NCI-H2029 (cell line): ENCODE measurements at places on chromosomes 12 and 14.

DNA sequence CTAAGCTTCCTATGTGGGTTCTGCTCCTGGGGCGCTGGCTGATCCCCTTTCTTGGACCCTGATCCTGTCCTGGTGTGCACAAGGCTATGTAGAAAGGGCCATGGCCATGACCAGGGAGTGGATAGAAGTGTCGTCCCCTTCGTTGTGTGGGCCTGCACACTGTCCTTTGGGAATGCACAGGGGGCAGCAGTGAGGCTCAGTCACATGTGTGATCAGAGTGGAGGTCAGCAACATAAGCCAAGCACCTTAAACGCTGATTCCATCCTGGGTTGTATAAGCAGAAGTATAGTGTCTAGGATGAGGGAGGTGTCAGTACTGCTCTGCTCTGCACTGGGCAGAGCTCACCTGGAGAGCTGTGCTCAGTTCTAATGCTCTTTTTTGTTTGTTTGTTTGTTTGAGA is 48.4 kb downstream of the ESRRB start:
- no peak for DNase-seq

- DNase-seq: no peak
Observed at GRCh38 chr14:82094829-82095345, 561.2 kb upstream of the SEL1L start.

- no peak for DNase-seq
Observed at GRCh38 chr12:131057722-131058515, 104.2 kb downstream of the ADGRD1 start.

GRCh38 chr12:92085736-92086040 is 60.0 kb downstream of the BTG1 start:
- no peak for DNase-seq

DNA sequence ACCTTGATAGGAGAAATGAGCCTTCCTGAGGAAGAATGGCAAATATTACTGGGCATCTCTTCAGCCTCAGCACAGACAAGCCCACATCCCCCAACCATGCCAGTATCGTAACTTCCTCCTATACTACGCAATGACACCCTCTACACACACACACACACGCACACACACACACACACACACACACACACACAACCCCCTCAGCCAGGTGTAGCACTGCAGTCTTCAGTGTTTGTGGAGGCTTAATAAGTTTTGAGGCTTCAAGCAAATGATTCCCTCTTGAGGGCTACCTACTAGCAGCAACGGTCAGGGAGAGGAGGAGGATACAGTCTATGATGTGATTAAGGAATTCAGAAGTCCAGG is 1.6 kb downstream of the DGKA start:
- DNase-seq: no peak

DNA sequence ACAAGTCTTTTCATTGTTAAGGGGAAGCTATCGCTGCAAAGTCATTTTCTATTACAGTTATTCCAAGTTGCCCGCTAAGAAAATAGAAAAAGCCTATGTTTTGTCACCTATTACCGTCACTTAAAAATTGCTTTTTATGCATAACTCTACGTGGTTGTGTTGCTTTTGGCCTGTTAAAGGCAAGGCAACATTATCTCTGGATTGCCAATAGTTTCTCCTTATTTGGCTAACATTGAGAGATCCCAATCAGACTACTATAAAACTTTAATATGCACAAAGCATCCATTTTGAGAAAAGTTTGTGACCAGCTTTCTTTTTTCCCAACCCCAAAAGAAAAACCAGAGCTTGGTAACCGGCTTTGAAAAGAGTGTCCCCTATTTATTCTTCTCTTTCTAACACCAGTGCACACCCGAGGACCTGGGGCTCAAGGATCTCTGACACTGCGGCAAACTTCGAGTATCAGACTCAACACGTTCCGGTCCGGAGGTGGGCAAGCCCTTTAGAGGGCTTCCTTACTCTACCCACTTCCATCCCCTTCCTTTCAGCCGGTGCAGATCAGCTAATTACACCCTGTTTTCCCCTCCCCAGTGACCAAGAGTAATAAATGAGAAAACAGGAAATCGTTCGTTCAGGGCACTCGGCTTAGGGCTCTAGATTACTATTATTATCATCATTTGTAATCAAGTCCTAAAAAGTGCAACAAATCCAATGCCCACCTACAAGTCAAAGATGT is 1.2 kb downstream of the PPP1R12A start:
- peak; percentile 10 for DNase-seq

DNA sequence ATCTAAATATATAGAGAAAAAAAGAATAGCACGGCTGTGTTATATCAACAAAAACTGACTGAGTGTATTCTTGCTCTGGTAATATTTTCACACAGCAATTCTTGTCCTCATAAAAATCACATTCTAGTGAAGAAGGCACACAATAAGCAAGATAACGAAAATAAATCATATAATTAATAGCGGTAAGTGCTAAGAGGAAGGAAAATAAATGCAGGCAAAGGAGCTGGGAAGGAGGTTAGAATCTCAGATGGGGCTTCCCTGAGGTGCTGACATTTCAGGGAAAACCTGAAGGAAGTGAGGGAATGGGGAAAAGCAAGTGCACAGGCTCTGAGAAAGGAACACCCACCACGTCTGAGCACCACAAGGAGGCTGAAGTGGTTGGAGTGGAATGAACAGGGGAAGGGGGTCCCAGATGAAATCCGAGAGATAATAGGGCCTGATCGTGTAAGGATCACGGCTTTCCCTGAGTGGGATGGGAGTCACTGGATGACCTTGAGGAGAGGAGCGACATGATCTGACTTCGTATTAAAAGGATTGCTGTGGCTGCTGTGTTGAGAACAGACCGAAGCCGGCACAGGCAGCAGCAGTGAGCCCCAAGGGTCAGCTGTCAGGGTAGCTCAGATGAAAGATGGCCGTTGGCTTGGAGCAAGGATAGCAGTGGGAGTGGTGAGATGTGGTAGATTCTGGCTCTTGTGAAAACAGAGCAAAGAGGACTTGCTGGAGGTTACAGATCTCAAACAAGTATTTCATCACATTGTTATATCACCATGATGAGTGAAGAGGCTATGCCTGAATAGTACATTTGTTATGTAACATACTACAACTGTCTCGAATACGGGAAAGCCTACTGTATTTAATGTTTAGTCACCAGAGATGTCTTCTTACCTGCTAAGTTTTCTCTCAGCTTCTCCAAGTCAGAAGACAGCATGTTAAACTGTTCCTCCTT is 67.1 kb upstream of the VPS33A start:
- no peak for DNase-seq

GRCh38 chr12:47417955-47418354 is 287.9 kb downstream of the RPAP3 start:
- DNase-seq: no peak

DNA sequence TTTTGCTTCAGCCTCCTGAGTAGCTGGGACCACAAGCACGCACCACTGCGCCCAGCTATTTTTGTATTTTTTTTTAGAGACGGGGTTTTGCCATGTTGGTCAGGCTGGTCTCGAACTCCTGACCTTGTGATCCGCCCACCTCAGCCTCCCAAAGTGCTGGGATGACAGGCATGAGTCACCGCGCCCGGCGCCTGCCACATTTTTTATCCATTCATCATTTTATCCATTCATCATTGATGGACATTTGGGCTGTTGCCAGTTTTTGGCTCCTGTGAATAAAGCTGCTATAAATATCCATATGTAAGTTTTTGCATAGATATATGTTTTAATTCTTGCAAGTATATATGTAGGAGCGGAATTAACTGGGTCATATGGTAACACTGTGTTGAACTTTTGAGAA is 79.5 kb downstream of the DAAM1 start:
- DNase-seq: no peak

DNA sequence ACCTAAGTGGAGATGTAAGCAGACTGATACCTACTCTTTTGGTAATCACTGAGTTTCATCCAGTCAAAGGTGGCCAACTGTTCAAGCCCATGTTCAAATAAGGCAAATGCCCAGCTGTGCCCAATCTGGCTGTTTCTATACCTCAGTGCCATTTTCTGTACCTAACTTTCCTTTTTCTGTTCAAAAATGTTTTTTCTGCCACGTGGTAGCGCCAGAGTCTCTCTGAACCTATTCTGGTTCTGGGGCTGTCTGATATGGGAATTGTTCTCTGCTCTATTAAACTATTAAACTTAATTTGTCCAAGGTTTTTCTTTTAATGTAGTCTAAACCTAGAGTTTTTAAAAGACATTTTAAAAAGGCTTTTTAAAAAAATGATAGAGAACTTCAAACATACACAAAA is 391.2 kb downstream of the NOVA1 start:
- DNase-seq: no peak

DNA sequence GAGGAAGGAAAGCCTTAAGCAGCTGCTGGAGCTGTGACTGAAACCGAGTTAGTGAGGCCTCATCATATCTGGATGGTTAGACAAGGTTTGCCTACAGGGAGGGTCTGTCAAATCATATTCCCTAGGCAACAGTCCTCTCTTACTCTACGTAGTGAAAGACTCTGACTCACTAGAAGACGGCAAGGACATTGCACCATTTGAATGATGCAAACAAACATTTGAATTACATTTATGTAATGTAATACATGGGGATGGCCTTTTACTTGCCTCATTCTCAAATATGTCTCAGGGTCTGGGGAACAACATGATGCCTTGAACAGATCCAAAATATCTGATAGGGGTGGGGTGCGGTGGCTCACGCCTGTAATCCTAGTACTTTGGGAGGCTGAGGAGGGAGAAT is 29.8 kb upstream of the STRAP start:
- no peak for DNase-seq

- no peak for DNase-seq
Observed at GRCh38 chr14:92969430-92969829, 46.5 kb downstream of the CHGA start.

DNA sequence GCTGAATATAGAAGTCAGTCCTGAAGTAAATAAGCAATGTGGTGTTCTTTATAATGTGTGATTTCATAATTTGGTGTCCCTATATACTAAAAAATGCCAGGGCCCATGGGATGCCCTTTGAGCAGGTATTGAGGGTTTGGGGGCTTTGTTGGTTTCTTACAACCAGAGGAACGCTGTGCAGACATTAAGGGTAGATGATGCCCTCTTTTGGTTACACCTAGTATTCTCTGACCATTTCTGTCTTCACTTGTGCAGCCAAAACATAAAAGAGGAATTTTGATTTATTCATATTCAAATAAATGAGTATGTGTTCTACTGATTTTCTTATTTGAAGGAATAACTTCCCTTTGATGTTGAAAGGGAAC is 3.0 kb downstream of the LGR5 start:
- no peak for DNase-seq

DNA sequence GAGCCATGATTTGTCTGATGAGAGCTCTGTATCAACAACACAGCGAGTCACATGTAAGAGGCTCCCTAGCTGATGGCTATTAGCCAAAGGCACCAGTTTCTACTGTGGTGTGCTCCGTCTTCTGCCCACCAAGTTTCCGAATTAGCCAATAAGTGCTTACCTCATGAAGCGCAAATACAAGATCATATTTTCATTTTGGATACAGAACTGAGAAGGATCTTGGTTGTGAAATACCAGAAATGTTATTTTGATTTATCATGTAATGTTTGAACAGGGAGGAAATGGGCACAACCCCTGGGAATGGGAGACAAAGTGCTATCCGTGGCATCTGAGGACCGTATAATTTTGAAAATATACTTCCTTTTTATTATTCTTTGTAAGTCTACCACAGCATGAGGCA is 234.3 kb downstream of the DACT1 start:
- DNase-seq: no peak

DNA sequence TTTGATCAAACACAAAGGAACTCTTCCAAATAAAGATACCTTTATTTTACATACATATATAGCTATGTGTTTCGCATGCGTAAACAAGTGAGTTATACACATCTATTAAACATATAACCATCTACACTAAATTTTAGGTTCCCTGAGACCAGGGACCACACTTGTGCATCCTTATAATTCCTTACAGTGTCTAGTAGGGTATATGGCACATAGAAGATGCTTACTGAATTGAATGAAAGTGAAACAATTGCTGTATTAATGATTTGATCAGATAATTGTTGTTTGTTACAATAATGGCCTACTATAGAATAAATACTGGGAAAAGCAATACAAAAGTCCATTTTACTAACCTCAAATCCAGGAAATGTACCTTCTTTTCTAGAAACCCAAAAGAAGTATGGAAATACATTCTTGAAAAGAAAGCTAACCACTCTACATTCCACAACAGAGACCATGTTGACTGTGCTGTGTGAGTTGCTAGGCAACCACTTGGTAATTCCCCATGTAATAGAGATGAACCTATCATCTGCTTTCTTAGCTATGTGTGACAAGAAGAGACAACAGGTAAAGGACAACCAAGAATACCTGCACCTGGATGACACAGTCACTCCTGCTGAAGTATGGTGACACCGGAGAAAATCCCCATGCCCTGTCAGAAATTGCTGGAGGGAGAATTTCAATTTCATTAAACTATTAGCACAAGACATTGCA is 11.9 kb upstream of the CIPC start:
- DNase-seq: no peak

DNA sequence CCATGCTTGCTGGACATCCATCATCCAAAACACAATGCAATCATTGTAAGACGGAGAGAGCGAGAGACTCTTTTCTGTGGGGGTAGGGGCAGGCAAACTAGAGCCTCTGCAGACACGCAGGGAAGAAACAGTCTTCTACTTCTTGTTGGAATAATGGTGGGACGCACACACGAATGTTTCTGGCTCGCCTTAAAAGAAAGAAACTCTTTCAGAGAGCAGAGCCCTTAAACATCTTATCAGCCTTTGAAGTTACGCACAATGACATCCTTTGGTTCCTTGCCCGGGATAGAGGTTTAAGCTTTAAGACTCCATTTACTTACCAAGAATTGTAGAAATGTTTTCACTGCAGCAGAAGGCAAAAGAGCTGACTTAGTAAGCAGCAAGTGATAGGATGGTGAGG is 133.8 kb upstream of the FOXN3 start:
- DNase-seq: no peak
